ENCODE measurements at places on chromosomes 12 and 14.

- DNase-seq, result no peak
Observed at GRCh38 chr12:30696103-30696408, 387 bp upstream of the IPO8 start.

GRCh38 chr12:127562816-127563215 is 704.2 kb upstream of the TMEM132C start:
- no peak for DNase-seq

DNA sequence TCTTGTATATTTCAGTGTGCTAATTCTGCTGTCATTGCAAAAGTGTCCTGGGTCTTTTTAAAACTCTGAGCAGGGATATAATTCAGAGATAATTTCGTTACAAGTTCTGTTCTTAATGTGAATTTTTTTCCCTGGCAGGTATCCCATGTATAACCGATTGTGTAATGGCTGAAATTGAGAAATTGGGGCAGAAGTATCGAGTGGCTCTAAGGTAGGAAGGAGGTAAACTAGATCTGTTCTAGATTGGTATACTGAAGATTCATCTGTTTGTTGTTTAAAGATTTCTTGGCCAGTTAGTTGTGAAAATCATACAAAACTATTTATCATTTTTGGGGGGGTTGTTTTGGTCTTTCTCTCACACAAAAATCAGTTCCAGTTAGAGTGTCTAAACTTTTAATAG is 10.2 kb downstream of the FCF1 start:
- DNase-seq, result no peak

- no peak for DNase-seq
Observed at GRCh38 chr12:4829161-4829792, 80.4 kb upstream of the KCNA1 start.

DNA sequence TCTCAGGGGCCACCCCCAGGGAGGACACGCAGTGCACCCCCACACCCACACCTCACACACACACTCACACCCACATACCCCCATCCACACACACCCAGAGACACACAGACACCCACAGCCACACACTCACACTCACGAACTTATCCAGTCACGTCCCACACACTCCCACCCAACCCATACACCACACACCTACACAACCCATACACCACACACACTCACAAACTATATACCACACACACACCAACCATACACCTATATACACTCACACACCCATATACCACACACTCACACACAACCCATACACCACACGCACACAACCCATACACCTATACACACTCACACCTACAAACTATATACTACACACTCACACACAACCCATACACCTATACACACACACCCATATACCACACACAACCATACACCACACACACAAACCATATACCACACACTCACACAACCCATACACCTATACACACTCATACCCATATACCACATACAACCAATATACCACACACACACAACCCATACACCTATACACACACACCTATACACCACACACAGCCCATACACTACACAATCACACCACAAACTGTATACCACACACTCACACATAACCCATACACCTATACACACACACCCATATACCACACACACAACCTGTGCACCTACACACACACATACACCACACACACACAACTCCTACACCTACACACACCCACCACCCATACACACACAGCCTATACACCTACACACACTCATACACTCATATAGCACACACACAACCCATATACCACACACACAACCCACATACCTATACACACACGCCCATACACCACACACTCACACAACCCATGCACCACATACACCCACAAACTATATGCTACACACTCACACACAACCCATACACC is 42.7 kb downstream of the TMEM121 start:
- DNase-seq, result no peak

- DNase-seq, result no peak
Observed at GRCh38 chr12:14785568-14785967, 17.7 kb downstream of the WBP11 start.

DNA sequence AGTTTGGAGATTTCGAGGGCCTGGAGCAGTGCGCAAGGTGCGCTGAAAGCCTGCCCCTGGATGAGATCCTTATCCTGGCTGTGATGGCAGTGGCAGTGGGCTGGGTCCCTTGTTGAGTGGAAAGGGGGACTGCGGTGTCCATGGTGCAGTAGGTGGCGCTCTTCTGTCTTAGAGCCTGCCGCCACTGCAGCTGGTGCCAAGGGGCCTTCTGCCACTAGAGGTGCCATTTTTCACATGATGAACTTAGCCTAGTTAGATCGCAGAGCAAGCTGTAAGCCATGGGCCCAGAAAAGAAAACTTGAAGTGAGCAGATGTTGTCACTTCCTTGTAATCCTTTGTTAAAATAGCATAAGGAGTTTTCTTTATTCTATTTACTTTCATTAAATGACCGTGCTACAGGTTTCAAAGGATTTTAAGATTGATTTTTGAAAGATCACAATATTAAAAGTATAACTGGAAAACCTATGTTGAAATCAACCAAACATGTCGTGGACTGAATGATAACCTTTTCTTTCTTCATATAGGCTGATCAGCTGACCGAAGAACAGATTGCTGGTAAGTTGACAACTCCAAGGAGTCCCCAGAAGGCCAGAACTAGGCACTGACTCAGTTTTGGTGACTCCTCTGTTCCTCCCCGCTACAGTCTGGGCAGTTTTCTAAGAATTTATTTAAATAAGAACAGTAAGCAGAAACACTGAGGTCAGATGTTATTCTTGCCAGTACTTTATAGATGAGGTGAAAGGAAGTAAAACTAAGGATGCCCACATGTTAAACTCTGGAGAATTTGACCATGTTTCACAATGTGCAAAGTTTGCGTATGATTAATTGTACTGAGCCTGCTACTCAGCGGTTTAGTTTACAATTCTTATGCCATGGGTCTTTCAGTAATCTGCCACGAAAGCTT is 3.0 kb downstream of the CALM1 start:
- peak; percentile 62 for DNase-seq

- no peak for DNase-seq
Observed at GRCh38 chr14:61582815-61583214, 112.5 kb upstream of the HIF1A start.

DNA sequence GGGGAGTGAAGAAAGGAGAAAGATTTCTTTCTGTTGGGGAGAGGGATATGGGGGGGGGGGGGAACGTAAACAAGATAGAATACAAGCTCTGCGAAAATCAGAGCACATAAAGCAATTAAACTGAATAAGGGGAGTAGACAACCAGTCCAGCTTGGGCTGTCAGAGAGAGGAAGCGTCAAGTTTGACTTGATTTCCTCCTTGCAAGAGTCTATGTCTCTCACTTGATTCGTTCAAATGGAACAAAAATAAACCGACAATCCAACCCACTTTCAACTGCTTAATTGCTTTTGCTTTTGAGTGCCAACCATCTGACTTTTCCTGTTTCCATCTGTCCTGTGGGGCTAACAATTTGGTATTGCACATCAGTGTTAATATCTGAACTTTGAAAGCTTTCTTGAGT is 942 bp downstream of the SYT1 start:
- DNase-seq, result no peak

DNA sequence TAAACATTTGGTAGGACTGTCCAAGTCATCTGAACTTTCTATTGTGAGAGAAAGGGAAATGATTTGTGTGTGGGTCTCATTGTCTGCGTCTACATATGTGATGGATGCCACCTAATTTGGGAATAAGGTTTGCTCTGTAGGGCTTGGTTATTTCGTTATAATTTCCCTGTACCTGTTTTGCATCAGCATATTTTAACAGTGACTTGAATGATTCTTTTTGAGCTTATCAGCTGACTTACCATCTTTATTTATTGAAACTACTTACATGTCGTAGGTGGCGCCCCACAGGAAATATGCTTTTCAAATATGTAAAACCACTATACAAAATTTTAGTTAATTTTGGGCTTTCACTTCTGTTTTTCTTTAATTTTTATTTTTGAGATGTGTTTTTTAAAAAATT is 56.5 kb upstream of the BCAT1 start:
- no peak for DNase-seq

DNA sequence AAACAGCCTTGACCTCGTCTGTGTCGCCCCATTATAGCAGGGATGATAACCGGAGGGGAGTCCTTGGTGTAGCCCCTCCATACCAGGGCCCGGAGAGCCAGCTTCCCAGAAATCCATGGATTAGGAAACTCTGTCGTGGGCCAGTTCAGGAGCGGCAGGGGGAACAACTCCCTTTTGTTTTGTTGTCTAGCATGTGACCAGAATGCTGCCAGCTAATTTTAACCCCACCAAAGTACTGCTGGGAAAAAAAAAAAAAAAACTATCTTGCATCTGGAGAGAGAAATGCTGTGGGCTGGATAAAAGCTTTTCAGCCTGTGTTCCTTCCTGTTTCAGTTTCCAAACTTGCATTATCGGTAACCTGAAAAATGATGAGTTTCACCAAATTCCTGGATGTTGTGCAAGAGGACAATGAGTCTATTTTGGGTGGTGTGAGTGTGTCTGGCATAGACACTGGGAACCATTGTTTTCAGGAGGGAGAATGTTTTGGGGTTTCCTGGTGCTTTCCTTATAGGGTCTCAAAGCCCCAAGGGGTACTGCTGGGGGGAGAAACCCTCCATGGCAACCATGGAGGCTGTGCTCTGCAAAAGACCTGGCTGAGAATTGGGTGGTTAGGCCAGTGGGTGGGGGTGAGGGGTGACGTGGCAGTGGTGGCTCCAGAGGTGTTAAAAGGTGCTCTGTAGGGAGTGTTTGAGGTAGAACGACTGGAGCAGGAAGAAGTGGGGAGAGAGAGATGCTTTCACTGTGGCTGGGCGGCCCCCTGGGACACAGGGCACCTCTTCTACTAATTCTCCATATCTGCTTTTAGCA is 14.9 kb upstream of the IRF2BPL start:
- no peak for DNase-seq

DNA sequence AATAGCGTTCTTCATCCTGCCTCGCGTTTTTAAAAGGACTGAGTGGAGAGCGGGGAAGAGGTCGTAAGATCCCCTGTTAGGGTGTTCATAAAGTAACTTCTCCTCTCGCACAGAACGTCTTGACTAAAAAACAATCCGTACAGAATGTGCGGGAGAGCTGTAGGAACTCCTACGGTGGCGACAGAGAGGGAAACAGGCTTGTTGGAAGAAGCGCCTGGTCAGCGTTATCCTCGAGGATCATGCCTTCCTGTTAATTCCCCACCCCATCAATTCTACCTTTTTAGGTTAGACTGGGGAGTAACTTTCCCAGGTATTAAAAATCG is 399 bp upstream of the WASHC4 start:
- no peak for DNase-seq

- no peak for DNase-seq
Observed at GRCh38 chr12:86658303-86658702, 402.1 kb upstream of the MGAT4C start.

- DNase-seq, result no peak
Observed at GRCh38 chr14:89958966-89959365, 3.2 kb downstream of the TDP1 start.

DNA sequence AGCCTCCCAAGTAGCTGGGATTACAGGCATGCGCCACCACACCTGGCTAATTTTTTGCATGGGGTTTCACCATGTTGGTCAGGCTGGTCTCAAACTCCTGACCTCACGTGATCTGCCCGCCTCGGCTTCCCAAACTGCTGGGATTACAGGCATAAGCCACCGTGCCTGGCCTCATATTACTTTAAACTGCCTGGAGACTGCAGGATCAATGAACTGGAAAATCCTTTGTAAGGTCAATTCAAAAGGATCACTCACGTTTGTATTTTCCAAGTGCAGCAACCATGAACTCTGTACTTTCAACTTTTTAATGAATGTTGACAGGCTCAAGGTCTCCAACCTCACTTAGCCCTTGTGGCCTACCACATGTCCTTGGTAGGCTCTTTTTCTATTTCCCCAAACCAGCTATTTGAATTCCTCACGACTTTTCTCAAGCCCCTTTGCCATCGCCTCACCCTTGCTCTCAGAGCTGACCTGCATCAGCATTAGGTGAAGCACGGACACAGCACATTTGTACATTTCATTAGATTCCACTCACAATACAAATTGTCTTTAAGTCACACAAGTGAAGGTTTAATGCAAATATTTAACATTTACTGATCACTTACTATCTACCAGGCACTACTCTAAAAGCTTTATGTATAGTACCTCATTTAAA is 42.2 kb upstream of the GCH1 start:
- DNase-seq, result no peak

GRCh38 chr12:111249018-111249370 is 119.9 kb downstream of the PHETA1 start:
- DNase-seq, result no peak

GRCh38 chr12:2493086-2493485 is 301.7 kb upstream of the FKBP4 start:
- DNase-seq, result no peak

- no peak for DNase-seq
Observed at GRCh38 chr12:54840244-54840865, 14.0 kb upstream of the MUCL1 start.

DNA sequence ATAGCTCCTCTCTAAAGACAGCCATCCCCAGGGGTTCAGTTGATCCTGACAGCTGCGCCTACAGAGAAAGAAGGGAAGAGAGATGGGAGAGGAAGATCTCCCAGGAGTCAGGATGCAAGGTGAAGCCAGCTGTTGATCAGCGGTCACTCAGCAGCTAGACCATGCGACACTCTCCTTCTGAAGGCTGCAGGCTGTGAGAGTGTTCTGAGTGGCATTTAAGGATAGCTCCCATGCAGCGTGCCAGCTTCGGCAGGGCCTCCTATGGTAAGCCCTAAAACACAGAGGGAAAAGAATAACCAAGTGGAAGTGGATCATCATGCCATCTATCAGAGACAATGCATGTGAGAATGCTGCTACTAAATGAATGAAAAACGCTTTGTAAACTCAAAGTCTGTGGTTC is 197.9 kb upstream of the NUDT4 start:
- no peak for DNase-seq

- no peak for DNase-seq
Observed at GRCh38 chr12:125518074-125518473, 452.8 kb downstream of the AACS start.

DNA sequence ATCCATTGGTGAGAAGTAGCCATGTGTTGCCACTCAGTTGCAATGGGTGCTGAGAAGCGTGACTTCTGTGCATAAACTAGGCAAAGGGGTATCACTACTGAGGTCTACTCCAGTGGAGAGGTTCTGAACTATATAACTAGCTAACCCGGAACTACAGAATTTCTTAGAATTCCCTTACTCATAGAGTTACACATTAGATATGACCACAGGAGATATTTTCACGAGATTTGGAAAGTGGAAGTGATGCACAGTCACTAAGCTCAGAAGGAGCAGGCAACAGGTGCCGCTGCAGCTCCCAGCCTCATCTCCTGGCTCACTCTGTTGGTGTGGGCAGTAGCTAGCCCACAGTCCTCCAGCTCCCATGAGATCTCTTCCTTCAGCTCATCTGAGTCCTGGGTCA is 136.6 kb downstream of the SSPN start:
- no peak for DNase-seq

DNA sequence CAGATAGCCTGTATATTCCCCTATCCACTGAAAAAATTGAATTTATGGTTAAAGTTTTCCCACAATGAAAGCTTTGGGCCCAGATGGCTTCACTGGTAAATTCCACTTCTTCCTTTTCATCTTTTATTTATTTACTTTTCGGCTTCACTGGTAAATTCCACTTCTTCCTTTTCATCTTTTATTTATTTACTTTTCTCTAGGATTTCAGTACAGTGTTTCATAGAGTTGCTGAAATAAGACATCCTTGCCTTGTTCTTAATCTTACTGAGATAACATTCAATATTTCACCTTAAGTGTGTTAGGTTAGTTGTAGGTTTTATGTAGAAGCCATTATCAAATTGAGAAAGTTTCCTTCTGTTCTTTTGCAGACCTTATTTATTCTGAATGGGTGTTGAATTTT is 18.9 kb upstream of the KLRG1 start:
- no peak for DNase-seq

Measured in stimulated activated CD4-positive, alpha-beta T cell treated with anti-CD3 and anti-CD28 coated beads, TNF-alpha, amount 100 ng/mL, for 1 hour (primary cell).